NCI-H1105 (cell line): ENCODE measurements at places on chromosomes 2 and 18.
A peak's percentile ranks its signal among the peaks of the same experiment; 100 is the strongest.

- DNase-seq: no peak
Observed at GRCh38 chr2:44972771-44973535, 31.5 kb downstream of the SIX3 start.

DNA sequence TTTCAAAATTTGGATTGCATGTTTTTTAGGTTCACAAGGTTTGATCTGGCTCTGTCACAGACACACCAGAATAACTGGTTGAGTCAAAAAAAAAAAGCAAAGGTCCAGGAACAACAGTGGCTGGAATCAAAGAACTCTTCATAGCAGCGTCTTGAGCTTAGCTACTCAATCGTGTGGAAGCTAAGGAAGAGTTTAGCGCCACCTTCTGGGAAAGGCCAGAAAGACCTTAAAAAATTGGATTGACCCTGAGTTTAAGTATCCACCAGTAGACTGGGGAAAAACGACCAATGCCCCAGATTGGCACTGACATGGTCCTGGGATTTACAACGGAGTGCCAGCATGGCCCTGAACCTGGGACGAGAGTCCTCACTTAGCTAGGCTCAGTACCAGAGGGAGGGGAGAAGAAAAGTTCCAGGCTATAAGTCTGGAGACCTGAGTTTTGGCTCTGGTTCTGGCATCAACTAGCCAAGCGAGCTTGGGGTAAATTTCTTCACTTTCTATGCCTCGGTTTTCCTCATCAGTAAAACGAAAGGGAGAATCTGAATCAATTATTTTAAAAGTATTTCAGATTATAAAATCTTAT, 71.1 kb upstream of the TFCP2L1 start:
- peak; percentile 56 for DNase-seq

DNA sequence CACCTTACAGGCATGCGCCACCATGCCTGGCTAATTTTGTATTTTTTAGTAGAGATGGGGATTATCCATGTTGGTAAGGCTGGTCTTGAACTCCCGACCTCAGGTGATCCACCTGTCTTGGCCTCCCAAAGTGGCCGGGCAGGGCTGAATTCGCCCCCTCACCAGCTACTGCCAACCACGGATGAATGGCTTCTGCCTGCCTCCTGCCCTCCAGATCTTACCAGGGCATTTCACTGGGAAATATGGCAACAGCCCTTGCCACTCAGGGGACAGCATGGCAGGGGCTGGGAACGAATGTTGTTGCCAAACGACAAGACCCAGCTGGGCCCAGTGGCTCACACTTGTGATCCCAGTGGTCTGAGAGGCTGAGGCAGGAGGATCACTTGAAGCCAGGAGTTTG, 1.8 kb upstream of the ALPP start:
- DNase-seq: no peak

- DNase-seq: no peak
Observed at GRCh38 chr2:232501794-232502390, 14.3 kb upstream of the ECEL1 start.

- no peak for DNase-seq
Observed at GRCh38 chr2:240136671-240137292, 677 bp upstream of the COPS9 start.

GRCh38 chr18:63603772-63604171, 16.6 kb downstream of the SERPINB13 start:
- no peak for DNase-seq

GRCh38 chr2:118815314-118815713, 32.1 kb downstream of the EN1 start:
- no peak for DNase-seq

DNA sequence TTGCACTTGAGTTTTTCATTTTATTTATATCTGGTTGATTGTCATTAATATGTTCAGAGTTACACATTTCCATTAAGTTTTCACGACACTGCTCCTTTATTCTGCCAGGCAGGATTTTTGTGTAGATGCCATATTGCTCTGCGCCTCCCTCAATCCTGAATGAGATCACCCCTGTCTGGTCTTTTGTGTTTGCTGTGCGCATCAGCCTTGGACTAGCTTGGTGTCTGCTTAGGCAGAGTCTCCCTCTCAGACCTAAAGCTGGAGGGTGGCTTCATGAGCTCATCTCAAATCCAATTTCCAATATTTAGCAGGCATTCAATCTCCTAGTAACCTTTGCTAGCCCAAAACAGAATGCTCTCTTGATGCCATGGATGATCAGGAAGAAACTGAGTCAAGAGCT, 137.4 kb downstream of the SMAD7 start:
- no peak for DNase-seq

- DNase-seq: no peak
Observed at GRCh38 chr2:148530350-148530749, 114.2 kb upstream of the EPC2 start.

DNA sequence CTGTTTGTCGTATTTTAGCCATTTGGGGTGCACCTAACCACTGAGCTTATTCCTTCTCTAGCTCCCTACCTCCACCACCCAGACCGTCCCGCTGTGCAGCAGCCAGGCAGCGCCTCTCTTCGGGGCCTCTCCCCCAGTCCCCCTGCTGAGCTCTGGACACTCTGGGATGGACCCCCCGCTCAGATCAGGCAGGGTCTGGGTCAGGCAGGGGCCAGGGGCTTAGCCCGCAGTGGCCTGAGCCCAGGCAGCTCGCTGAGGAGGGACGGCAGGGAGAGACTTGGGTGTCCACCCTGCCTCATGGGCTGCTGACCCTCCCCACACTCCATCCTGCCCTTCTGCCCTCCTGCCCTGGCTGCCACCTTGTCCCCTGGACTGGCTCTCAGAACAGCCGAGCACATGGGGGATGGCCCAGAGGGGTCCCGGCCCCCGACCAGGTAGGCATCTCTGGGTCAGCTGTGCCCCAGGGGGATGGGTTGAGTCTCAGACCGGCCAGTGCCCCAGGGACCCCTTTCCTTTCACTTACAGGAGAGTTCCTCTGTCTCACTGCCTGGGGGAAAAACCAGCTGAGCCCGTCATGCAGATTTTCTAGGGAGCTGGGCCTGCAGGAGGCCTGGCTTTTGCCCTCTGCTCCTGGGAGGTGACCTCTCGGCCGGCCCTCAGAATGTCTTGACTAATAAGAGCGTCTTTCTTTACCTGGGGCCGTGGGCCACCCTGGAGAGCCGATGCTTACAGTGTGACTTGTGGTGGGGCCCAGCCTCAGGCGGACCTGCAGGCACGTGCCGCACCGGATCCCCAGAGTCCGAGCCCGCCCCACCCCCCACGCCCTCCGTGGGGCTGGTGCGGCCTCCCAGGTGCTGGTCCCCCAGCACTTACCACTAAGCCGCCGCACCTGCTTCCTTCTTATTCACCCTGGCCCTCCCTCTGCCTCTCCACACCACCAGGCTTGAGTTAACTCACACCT, 22.8 kb upstream of the PXDN start:
- no peak for DNase-seq

GRCh38 chr2:26035090-26035743, 1.3 kb downstream of the RAB10 start:
- no peak for DNase-seq

DNA sequence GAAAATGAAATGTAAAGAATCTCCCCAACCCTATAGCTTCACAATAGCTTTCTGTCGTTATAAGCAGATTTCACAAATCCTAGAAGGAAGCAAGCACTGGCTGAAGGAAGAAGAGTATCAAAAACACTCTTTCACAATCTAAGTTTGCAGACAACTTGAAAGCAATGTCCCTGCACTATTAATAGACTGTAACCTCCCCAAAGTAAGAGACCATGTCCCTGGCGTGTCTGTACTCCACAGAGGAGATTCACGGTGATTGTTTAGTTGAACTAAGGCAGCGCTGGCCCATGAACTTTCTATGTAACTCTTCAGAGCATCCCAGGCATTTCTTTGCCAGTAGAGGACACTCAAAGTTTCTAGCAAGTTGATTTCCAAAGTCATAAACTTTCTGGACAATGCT, 128.0 kb upstream of the HNRNPA3 start:
- no peak for DNase-seq

- no peak for DNase-seq
Observed at GRCh38 chr18:63579616-63580015, 7.5 kb upstream of the SERPINB13 start.

GRCh38 chr2:241550616-241551580, 7.6 kb upstream of the BOK start:
- no peak for DNase-seq

GRCh38 chr2:48268671-48269070, 261.3 kb upstream of the STON1 start:
- no peak for DNase-seq

- no peak for DNase-seq
Observed at GRCh38 chr2:85790499-85791188, 36.9 kb downstream of the ATOH8 start.

DNA sequence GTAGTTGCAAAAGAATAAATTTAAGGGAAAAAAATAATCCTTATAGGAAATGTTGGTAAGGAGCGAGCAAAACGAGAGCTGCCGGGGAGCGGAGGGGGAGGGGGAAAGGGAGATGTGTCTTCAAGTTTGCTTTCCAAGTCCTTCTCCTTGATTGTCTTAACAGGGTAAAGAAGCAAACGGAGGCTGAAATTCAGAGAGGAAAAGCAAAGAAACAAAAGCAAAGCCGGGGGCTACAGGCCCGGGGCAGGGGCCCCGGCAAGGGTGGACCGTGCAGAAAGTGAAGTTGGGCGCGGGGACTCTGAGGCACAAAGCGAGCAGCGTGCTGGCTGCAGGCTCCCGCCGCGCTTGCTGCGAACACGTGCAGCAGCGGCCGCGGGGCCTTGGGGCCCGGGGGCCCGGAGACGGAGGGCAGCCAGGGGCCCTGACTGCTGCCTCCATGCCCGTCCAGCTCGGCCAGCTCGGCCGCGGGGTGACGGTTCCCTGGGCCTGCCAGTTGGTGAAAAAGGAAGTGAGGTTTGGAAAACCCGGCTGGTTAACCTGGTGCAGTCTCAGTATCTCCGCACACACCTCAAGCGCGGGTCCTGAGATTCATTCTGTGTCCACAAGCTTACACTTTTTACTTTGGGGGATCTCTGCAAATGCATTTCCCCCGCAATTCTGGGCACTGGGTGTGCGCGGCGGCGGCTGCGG, 4.1 kb downstream of the BCL11A start:
- DNase-seq: no peak

GRCh38 chr2:138475277-138475776, 26.2 kb upstream of the SPOPL start:
- no peak for DNase-seq

DNA sequence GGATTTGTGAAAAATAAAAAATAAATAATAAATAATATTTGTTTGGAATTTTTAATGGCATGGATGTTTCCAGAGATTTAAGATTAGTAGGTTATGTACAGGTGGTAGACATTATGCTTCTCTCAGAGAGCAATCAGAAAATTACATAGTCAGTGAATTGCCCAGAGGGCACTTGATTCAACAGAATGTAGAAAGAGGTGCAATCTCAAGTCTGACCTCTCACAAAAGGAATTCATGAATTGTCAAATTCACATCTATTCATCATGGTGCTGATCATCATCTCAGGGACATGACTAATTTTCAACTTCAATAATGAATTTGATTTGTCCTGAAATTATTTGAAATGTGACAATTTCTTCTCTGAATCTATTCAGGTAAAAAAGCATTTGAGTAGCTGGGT, 172.5 kb downstream of the PDE11A start:
- DNase-seq: no peak

DNA sequence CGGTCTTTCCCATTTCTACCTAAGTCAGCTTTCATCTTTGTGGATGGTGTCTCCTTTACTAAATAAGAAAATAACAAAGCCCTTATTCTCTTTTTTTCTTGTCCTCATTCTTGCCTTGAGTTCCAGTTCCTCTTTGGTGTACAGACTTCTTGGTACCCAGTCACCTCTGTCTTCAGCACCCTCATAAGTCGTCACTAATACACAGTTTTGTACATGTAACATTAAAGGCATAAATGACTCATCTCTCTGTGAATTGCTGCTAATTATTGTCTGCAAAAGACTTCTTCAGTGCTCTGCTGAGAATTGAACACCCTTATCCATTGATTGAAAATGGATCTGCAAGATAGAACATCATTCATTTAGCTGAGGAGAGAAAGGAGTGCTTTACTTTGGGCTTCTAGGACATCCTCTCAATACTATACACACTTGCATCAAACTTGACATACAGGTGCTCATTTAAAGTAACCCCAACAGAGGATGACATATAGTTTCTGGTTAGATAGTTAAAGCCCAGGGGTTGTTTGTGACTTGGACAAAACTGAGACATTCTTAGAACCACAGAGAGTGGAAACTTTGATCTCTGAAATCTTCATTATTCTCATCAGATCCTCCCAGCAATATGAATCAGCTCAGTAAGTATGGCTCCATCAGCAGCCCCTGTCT, 97.0 kb downstream of the XRCC5 start:
- no peak for DNase-seq

DNA sequence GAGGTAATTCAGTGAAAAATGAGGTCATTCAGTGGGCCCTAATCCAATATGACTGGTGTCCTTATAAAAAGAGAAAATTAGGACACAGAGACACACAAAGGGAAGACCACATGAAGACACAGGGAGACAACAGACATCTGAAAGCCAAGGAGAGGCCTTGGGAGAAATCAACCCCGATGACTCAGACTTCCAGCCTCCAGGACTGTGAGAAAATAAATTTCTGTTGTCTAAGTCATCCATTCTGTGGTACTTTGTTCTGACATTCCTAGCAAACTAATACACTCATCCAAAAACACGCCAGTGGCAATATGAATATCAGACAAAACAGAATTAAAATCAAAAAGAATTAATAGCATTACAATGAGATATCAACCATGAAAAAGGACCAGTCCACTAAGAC, 303.7 kb downstream of the SS18 start:
- DNase-seq: no peak

DNA sequence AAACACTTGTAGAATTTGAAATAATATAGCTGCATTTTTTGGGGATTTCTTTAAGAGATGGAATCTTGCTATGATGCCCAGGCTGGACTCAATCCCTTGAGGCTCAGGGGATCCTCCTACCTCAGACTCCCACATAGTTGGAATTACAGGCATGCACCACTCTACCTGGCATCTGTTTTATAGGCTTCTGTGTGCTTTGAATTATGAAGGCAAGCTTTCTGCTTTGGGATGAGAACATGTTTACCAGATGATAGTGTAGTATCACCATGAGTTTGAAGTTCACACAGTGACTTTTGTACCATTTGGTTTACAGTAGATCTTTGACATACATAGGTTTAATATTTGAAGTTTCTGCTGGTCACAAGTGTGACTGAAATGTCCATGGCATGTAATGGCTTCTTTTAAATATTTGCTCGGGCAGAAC, 10.7 kb downstream of the CNOT11 start:
- no peak for DNase-seq

- no peak for DNase-seq
Observed at GRCh38 chr2:227687189-227687588, 20.6 kb downstream of the SCYGR5 start.

DNA sequence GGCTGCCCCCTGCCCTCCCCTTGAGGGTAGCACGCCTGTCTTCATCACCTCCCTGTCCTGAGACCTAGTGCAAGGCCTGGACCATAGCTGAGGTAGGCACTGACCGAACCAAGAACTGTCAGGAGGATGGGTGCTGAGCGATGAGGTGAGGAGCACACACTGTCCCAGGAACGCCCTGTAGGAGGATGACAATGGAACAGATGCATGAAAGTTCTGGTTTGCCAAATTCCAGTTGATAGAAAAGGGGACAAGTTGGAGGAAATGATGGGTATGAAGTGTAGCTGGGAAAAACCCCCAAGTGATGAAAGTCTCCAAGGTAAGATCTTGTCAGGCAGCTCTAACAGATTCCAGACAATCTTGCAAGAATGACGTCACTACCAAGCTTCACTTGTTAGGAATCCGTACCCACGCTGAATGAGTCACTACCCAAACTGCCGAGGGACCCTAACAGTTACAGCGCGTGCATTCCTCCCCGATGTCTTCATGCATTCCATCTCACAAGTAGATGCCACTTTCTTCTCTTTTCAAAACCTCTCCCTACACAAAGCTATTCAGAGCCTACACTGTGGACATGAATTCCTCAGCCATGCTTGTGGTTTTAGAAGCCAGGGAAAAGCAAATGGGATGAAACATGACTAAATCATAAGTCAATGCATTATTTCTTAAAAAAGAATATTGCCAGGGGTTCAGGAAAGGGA, 27.6 kb downstream of the MRPL33 start:
- no peak for DNase-seq
